ENCODE measurements at places on chromosomes 12 and 14. TPM values are rescaled to one million over a fixed set of nuclear protein-coding genes. Genes with fewer than 3 reads are reported as not detected.
A peak's percentile ranks its signal among the peaks of the same experiment; 100 is the strongest.

DNA sequence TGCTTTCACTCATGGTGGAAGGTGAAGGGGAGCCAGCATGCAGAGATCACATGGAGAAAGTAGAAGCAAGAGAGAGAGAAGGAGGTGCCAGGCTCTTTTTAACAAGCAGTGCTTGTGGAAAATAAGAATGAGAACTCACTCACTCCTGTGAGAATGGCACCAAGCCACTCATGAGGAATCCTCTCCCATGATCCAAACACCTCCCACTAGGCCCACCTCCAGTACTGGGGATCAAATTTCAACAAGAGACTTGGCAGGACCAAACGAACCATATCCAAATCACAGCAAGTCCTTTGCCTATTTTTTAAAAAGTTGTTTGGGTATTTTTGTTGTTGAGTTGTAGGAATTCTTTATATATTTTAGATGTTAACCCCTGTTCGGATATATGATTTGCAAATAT is 245.9 kb upstream of the ARID2 start:
- peak; percentile 4 for DNase-seq

DNA sequence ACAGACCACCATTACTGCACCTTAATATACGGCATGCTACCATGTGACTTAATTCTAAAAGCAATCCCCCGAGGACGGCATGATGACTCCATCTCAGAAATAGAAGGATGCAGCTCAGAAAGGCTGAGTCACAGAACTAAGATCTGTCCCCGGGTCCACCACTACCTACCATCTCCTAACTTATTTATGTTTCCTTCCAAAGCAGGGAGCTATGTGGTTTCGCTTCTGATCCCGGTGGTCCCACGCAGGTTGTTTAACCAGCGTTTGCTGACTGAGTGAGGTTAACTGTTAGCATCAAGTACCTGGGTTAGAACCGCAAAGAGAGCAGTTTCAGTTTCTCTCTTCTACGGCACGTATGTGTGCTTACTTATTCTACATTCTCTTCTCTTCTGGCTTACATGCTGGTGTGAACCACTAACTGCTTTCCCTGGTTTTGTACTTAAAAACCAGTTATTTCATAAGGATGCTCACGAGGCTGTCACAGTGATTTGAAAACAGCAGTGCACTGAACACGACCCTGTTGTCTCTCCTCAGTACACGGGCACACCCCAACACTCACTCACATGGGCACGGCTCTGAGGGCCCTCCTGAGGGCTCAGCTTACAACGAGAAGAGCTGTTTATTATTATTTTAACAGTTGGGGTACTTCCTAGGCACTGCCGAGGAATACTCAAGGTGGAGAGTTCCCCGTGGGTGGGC is 66.7 kb downstream of the CCDC88C start:
- no peak for DNase-seq

- peak; percentile 34 for DNase-seq
These were observed 482.8 kb upstream of the TBX3 start for GRCh38 chr12:115166698-115167315.

- no peak for DNase-seq
These were observed 3.1 kb upstream of the NOXRED1 start for GRCh38 chr14:77426396-77426795.

DNA sequence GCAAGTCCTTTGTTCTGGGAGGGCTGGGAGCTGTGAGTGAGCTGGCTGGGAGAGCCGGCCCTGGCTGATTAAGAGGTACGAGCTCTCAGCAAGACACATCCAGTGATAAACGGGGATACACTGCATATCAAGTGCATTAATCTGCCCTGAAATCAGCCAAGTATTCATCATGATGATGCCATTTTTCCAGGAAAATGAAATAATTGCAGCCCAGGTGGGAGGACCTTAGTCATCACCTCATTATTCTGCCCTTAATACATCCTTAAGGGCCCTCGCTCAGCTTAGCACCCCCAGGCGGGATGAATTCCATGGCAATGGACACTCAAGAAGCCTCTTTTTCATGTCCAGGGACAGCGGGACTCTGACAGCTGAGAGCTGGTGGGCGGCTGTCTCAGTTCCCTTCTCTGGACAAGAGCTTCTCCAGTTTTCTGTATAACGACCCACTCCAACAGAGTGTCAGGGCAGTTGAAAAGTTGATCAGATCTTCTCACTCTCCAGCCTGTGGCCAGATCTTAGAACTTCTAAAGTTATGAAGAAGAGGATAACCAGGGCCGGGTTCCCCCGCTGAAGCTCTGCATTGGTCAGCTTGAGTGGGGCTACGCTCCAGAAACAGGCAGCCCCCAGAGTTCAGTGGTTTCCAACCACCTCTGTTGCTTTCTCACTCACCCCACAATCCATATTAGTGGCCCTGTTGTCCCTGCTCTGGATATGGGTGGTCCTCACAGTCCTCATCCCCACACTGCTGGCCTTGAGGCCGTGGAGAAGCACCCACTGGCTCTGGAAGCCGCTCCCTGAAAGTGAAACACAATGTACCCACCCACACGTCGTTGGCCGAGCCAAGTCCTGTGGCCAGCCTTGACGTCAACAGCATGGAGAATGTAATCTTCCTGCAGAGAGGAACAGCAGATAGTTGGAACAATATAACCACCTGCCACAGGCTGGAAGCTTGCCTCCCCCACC is 306.2 kb upstream of the DIO3 start:
- DNase-seq = no peak

DNA sequence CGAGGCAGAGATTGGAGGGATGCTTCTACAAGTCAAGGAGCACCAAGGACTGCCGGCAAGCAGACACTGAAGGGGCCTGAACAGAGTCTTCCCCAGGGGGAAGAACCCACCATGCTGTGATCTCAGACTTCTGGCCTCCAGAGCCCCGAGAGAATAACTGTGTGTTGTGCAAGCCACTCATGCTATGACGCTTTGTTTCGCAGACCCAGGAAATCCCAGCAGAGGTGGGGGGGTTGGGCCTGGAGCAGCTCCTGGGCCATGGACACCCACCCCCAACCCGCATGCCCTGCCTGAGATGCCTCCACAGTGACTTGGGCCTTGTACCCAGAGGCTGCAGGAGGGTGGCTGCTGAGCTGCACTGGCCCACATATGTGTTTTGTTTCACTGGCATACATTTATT is 31.2 kb downstream of the ARL6IP4 start:
- DNase-seq = no peak

CLEC6A gene
- total RNA-seq = not detected

FAM186B gene
- total RNA-seq = 1.1 TPM

Data from PC-3 (cell line).